ENCODE measurements at places on chromosomes 2 and 18.
A peak's percentile ranks its signal among the peaks of the same experiment; 100 is the strongest.

- no peak for DNase-seq
Measured at GRCh38 chr18:7722955-7723354, 155.8 kb downstream of the PTPRM start.

GRCh38 chr2:179596018-179596417, 265.4 kb downstream of the ZNF385B start:
- DNase-seq, result no peak

GRCh38 chr18:75324686-75325257, 102.7 kb downstream of the SMIM21 start:
- DNase-seq, result no peak

DNA sequence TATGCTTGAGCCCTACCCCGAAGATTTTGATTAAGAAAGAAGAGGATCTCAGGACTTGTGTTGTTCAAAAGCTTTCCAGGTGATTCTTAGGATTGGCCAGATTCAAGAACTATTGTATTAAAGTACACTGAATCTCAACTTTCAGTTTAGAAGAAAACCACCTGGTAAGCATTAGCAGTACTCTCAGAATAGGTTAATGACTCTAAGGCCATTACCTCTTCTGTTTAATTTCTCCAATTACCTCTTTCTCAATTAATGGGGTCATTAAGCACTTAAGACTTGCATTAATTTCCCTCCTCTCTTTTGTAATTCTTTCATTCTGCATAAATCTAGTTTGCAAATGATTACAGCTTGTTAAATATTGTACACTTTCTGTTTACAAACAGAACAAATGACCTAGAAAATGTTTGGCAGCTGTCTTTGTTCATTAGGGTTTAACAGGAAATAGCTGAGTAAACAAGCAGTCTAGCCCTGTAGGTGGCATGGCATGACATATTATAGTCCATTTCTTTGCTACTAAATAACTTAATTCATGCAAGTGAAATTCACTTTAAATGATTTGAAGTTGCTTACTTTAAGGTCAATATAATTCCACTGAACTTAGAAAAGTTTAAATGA, 20.4 kb upstream of the TDRD15 start:
- no peak for DNase-seq

GRCh38 chr2:223396993-223397392, 205.2 kb downstream of the SCG2 start:
- DNase-seq, result no peak

GRCh38 chr2:100733391-100734187, 86.3 kb upstream of the NPAS2 start:
- DNase-seq, result no peak

DNA sequence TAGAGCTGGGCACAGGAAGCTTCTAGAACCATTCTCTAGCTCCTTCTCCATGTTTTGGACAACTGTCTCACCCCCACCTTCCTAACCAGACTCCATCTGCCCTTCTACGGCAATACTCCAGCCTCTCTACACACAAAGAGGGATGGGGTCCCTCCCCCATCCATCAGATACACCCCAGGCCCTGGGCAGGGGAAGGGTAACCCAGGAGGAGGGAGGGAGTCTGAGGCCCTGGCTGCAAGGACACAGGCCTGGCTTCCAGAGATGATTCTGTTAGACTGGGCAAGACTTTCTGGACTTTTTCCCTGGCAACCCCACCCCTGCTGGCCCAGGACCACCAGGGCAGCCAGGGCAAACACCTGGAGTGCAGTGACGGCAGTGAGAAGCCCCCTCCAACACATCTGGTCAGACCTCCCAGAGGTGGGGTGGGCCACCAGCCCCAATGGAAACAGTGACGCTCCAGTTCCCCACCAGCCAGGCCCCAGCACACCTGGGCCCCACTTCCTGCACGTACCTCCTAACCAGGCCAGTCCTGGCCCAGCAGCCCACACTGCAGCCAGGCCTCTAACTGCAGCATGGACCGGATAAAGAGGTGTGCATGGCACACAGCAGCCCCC, 6.5 kb downstream of the CYP26B1 start:
- DNase-seq, result no peak

GRCh38 chr2:108061439-108062042, 75.2 kb downstream of the SLC5A7 start:
- DNase-seq, result no peak

DNA sequence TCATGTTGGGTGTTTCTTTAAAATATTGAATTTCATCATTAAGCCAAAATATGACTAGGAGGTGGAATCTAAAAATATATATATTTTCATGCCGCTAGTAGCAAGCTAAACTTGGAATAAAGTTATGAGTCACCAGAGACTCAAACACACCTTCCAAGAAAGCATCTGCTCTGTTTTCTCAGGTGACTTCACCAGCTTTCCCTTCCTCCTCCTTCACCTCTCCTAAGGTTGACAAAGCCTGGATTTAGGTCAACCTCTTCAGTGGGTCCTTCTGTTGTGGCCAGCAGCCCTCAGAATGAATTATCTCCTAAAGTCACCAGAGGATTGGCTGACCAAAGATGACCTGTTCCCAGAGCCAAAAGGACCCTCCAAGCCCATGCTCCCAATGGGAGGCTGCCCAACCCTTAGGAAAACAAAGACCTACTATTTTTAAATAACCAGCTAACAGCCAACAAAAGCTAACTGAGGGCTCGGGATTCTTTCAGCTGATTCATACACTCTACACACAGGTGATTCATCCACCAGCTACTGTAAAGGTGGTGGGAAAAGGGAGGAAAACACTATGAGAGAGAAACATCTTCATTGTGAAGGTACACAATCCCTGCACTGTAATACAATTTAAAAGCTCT, 113.9 kb downstream of the MYO5B start:
- no peak for DNase-seq

DNA sequence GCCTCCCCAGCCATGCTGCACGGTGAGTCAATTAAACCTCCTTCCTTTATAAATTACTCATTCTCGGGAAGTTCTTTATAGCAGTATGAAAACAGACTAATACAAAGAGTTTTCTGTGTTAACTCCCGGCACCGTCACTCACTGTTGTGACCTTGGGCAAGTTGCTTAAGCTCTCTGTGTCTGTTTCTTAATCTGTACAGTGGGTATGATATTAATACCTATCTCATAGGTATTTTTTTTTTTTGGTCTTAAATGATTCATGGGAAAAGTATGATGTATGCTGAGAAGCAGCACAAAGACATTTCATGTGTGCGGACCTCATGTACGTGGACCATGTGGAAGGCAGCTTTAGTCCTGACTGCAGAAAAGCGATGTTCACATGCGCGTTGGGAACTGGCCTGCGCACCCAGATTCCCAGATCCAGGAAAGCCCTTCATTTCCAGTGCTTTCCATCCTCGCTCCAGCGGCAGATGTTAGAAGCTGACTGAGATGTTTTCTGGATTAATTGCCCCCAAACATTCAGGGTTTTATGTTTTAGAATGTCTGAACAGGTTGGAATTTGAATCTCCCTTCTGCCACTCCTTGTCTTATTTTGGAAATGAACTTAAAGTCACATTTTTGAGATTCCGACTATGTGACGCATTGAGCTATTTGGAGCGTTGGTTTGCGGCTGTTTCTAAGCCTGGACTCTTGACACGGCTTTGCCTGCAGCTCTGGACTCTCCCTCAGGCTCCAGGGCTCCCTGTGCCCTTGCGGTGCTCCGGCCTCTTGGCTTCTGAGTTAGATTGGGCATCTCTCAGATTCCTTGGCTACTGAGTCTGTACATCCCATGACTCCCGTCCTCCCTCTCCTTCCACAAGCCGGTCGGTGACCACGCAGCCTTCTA, 61.4 kb downstream of the SLC4A3 start:
- DNase-seq, result no peak

GRCh38 chr2:193103064-193103463, 908.3 kb upstream of the TMEFF2 start:
- DNase-seq, result no peak

GRCh38 chr2:234425639-234426603, 71.0 kb downstream of the ARL4C start:
- peak; percentile 47 for DNase-seq

DNA sequence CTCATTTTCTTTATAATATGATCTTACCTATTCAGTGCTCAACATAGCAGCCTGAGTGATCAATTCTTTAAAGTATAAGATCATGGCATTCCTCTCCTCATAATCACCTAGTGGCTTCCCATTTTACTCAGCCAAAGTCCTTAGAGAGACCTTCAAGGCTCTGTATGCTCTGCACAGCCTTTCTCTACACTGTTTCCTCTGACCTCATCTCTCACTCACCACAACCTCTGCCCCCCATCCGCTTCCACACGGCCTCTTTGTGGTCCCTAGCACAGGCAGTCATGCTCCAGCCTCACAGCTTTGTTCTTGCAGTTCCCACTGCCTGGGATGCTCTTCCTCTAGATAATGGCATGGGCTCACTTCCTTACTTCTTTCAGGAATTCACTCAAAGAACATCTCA, 109.2 kb downstream of the HIBCH start:
- no peak for DNase-seq

- DNase-seq, result no peak
Measured at GRCh38 chr2:140861666-140862065, 1269.2 kb downstream of the LRP1B start.

DNA sequence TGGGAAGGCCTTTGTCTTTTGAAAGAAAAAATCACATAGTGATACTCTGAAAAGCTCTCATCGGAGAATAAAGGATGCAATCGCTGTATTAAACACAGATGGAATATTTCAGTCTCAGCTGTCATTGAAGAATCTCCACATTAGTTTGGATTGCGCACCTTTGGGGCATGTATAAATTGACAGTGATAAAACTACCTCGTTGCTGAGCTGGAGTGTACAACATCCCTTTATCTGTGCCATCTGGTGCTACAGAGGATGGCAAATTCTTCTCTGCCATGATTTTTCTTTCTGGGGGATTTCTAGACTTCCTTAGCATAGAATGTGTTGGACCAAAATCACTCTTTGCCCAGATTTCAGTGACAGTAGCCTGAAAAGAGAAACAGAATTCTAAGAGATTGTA, 185.3 kb downstream of the PARD3B start:
- DNase-seq, result no peak

DNA sequence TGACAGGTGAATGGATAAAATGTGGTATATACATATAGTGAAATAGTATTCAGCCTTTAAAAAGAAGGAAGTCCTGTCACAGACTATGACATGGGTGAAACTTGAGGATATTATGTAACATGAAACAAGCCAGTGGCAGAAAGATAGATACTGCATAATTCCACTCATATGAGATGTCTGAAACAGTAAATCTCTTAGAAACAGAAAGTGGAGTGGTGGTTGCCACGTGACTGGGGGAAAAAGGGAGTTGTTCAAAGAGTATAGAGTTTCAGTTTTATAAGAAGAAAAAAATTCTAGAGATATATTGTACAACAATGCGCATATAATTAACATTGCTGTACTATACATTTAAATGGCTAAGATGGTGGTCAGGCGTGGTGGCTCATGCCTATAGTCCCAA, 178.2 kb upstream of the ATP5MC3 start:
- no peak for DNase-seq

DNA sequence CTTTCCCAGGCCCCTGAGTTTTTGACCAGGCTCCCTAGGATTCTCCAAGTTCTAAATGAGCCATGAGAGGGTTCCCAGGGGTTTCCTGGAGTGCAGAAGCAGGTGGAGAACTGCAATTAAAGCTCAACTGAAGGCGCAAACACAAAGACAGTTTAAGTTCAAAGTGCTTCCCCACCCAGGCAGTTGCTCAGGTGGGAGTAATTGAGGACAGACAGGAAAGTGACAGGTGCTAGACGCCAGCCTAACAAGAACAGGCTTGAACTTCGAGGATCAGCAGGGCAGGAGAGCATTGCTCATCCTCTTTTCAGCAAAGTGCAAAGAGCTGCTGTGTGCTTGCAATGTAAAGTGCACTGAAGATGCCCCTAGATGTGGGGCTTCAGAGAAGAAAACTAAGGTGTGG, 77.2 kb upstream of the ST8SIA3 start:
- no peak for DNase-seq

GRCh38 chr18:24466771-24467170, 6.3 kb downstream of the HRH4 start:
- no peak for DNase-seq

GRCh38 chr18:5461041-5461440, 82.8 kb downstream of the EPB41L3 start:
- no peak for DNase-seq

DNA sequence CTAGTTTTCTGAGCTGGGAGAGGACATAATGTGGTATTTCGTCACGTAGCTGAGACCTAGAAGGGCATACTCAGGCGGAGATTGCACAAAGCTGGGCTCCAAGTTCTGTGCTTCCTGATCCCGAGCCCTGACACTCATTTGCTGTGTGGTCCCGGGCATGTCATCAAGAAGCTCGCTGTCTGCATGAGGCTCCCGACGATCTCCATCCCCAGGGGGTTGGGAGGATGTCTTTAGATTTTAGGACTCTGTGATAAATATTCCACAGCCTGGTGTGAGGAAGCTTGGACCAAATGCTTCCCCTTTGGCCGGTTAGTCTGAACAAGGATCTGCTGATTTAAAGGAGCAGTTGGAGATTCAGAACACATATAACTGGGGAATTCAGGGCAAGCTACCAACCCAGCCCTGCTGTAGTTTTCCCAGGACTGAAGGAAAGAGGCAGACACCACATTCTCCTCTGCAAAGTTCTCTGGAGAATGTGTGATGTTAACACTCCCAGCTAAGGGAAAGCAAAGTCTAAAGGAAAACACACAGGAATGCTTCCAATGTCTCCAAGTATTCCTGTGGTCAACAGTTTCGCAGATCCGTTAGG, 2.3 kb downstream of the KCNE4 start:
- no peak for DNase-seq

- no peak for DNase-seq
Measured at GRCh38 chr2:64859312-64860212, 129.6 kb upstream of the SLC1A4 start.
